ENCODE measurements at places on chromosomes 5 and 9.
A peak's percentile ranks its signal among the peaks of the same experiment; 100 is the strongest.

DNA sequence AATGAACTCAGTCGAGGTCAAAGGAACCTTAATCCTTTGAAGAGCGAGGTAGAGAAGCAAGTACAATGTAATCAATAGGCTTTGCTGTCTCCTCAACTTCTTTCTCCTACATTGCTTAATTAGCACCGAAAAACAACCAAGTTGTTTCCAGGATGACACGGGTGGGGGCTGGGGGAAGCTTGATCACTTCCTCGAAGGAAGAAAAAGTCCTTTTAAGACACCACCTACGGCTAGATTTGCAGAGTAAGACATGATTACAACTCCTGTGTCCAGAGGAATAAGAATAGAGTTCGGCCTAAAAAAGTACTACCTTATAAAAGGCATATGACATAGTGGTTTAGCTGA lies 811 bp upstream of the ARRDC3 start:
- DNase-seq = no peak

- DNase-seq = peak; percentile 46
Measured at GRCh38 chr5:156036640-156037039, 290.3 kb upstream of the SGCD start.

GRCh38 chr5:178683783-178684182 lies 46.7 kb downstream of the ZNF354A start:
- DNase-seq = no peak

- DNase-seq = peak; percentile 70
Measured at GRCh38 chr5:94693043-94693822, 74.8 kb downstream of the SLF1 start.

DNA sequence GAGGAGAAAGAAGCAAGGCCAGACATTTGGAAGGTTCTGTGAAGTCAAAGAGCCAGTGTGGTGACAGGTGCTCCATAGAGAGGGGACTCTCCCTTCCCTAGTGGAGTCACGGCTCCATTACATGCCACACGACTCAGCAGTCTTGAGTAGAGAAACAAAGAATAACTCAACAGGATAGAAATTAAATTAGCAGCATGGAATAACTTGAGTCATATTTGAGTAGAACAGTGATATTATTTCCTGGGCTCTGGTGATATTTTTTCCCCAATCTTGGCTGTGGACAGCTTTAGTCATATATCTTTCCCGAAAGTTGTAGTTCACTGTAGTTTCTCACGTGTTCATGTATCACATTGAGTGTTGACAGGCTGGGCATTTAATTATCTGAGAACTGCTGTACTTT lies 149.7 kb upstream of the EFNA5 start:
- DNase-seq = no peak

DNA sequence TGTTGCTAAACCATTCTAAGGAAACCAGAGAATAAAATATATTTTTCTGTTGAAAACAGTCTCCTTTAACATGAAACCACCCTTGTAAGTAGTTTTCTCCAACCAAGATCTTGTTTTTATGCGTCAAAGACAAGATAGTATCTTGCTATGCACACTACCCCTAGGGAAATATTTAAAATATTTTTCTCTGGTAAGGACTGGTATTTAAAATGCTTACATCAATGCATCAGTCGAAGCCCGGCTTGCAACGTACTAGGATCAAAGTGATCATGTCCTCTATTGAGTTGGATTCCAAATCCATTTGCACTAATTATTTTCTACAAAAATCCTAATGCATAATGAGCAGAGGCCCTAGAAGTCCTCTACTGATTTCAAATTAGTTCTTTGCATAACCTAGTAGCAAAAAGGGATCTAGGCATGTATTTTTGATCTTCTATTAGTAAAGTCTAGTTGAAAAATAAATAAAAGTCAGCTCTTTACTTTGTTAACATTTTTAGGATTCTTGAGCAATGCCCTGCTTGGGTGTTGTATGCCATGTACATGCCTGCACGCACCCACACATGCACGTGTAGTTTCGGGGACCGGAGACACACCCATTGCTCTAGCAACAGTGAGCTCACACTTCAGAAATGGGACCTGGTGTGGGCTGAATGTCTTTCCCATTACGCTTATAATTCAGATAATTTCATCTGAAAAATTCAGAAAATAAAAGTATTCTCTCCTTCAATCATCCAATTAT lies 165.0 kb upstream of the GPR151 start:
- DNase-seq = no peak

- no peak for DNase-seq
Measured at GRCh38 chr5:61617995-61618525, 286.0 kb downstream of the ZSWIM6 start.

DNA sequence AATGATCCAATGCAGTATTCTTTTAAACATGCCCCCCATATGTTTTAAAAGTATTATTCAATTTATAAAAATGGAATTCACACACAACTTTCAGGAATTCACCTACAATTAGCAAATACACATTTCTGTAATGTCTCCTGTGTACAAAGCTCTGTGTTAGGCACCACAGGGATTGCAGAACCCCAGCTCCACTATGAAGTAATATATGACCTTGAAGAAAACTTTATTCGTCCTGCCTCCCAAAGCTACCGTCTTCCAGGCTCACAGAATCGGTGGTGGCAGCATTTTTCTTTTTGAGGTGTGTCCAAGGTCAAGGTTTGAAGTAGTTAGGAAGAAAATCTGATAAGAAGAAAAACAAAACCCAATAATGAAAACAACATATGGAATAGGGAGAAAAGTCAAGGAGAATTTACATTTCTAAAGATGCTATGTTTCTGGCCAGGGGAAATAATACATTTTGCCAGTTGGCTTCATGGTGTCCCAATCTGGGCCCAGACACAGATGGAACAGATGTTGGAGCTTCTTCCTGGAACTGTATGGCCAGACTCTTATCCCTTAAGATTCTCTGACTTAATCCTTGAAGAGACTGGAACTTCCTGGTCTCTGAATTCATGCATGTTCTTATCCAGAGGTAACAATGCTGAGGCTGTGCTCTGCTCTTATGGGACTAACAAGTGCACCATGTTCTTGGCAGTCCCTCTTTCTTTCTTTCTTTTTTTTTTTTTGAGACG lies 22.0 kb upstream of the LVRN start:
- no peak for DNase-seq

DNA sequence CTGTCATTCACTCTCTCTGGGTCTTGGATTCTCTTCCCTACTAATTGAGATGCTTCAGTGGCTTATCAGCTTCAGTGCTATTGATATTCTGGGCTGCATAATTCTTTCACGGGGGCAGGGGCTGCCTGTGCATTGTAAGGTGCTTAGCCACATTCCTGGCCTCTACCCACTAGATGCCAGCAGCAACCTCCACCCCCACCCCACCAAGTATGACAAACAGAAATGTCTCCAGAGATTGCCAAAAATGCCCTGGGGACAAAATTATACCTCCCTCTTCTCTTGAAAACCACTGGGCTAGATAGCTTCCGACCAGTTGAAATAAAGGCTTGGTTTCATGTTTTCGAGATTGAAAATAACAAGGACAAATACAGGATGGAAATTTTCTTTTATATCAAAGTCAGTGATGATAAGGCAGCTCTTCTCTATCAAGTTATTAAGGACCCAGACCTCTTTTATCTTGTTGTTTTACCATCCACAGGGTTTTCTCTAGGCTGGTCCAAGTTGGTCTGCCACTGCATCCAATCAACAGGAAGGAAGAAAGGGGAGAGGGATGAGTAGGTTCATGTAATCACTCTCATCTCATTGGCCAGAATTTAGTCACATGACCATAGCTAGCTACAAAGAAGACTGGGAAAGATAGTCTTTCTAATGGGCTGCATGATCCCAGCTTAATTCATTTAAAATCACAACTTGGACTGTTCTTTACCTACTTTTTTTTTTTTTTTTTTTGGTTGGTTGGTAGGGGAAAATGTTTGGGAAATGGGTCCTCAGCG lies 92.1 kb upstream of the RANBP3L start:
- no peak for DNase-seq

GRCh38 chr5:150671509-150672236 lies 10.6 kb downstream of the MYOZ3 start:
- DNase-seq = no peak

DNA sequence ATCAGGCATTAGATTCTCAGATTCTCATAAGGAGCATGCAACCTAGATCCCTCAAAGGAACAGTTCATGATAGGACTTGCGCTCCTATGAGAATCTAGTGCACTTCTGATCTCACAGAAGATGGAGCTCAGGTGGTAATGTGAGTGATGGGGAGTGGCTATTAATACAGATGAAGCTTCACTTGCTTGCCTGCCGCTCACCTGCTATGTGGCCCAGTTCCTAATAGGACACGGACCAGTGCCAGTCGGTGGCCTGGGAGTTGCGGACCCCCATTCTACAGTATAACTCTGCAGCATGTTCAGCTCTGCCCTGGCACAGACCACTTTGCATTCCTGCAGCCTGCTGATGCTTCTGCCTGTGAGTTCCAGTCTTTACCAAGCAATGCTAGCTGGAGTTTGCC lies 581.3 kb upstream of the KLF4 start:
- no peak for DNase-seq

DNA sequence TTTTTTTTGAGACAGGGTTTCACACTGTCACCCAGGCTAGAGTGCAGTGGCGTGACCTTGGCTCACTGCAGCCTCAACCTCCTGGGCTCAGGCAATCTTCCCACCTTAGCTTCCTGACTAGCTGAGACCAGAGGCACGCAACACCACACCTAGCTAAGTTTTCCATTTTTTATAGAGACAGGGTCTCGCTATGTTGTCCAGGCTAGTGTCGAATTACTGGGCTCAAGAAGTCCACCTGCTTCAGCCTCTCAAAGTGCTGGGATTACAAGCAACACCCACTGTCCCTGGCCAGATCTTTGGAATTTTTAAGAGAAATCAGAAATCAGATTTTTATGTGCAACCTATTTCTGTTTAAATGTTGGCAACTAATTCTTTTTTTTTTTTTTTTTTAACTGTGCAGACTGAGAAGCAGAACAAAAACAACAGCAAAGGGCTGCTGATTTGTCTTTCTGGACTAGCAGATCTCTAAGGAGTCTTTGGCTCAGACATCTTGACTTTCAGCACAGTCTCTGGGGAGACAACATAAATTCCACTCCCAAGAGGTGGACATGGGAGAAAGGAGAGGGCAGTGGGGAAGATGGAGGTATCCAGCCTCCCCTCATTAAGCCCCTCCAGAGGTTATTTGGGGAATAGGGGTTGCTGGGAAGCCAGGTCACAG lies 54.4 kb upstream of the FABP6 start:
- no peak for DNase-seq

GRCh38 chr9:90838581-90839154 lies 37.0 kb downstream of the SYK start:
- DNase-seq = no peak

- peak; percentile 83 for DNase-seq
Measured at GRCh38 chr9:109766351-109766750, 13.6 kb upstream of the PALM2AKAP2 start.
